ENCODE measurements at places on chromosomes 16 and 17. TPM values are rescaled to one million over a fixed set of nuclear protein-coding genes. Genes with fewer than 3 reads are reported as not detected.

Gene TPSG1
- total RNA-seq = not detected

Gene MYH8
- total RNA-seq = not detected

Gene TBC1D24
- total RNA-seq = 12.3 TPM

- DNase-seq = peak; percentile 49
These were observed 22.4 kb upstream of the SCNN1B start for GRCh38 chr16:23279721-23280153.

DNA sequence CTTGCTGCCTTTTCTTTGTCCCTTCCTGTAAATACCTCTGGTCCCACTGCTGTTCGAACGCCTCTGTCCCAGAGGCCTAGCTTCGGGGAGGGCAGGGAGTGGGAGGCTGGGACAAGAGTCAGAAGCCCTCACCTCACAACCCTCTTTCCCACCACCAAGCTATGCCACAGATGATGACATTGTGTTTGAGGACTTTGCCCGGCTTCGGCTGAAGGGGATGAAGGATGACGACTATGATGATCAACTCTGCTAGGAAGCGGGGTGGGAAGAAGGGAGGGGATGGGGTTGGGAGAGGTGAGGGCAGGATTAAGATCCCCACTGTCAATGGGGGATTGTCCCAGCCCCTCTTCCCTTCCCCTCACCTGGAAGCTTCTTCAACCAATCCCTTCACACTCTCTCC, 10.4 kb downstream of the ARRB2 start:
- no peak for DNase-seq

DNA sequence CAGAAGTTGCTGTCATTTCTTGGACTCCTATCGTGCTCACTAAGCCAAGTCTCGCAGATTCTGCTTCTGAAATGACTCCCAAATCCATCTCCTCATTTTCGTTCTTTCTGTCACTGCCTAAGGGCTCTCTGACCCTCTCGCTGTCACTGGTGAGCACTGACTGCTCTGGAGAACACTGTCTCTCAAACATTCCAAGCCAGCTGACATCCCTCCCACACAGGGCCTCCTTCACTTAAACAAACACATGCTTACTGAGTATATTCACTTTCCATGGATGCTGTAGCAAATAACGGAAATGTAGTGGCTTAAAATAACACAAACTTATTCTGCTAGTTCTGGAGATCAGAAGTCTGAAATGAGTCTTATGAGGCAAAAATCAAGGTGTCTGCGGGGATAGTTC, 18.8 kb downstream of the CACNG1 start:
- DNase-seq = no peak

- DNase-seq = peak; percentile 72
These were observed 821 bp downstream of the C16orf86 start for GRCh38 chr16:67667453-67667816.

- peak; percentile 93 for DNase-seq
These were observed 199.1 kb downstream of the KATNIP start for GRCh38 chr16:27748868-27749546.

Gene TMEM114
- total RNA-seq = not detected

DNA sequence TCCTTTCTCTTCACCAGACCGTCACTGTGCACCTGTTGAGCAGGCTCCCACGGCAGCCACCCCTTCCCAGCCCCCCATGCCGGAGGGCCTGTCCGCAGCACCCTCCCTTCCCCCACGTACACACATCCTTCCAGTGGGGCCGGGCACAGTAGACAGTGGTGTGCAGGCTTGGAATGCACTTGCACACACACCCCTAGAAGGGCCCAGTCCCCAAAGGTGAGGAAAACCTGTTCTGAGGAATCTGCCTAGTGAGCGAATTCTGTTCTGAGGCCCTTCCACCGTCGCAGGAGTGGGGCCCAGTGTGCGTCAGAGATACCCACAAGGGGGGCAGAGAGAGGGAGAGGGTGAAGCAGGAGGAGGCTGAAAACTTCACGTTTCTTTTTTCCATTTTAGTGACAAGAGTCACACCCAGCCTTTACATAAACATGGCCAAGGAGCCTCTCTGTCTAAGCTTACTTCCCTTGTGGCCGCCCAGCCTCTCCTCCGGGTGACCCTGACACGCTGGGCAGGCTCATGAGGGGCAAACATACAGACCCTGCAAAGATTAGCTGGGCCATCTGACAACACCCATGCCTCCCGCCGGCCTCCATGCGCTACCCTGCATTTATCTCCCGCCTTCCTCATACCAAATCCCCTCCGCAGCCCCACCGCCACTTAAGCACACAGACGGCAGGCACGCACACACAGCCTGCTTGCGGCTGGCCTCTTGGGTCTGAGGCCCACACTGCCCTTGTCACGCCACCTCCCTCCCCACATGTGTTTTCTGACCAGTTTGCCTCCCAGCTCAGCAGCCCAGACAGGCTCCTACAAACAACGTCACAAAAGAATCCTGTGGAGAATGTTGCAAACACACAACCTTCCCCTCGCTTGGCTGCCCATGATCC, 1.8 kb downstream of the ZBTB4 start:
- peak; percentile 68 for DNase-seq

DNA sequence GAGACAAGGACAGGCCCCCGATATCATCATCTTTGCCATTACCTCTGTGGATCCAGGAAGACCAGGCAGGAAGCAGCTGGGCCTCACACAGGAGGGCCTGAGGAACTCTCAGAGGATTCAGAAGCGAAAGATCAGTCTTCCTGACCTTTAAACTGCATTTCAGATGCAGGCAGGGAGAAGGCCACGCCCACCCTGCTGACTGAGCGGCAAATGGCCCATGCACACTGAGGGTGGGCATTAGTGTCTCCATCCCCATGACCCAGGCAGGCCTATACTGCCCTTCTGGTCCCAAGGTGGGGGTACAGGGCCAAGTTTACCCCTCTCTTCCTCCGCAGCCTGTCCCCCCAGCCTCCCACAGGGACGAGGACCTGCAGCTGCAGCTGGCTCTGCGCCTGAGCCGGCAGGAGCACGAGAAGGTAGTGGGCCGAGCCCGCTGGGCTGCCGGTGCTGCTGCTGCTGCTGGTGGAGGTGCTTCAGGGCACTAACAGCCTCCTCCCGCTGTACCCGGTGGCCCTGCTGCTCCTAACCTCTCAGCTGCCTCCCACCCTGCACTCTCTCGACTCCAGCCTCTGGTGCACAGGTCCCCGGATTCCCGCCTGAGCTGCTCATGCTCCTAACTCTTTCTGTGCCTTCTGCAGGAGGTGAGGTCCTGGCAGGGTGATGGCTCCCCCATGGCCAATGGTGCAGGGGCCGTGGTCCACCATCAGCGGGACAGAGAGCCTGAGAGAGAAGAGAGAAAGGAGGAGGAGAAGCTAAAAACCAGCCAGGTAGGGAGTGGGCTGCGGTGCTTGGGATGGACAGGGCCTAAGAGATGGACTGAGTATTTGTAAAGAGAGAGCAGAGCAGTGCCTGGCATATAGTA, 6.2 kb downstream of the EPN3 start:
- DNase-seq = no peak

Gene CYBC1
- total RNA-seq = 76.1 TPM

DNA sequence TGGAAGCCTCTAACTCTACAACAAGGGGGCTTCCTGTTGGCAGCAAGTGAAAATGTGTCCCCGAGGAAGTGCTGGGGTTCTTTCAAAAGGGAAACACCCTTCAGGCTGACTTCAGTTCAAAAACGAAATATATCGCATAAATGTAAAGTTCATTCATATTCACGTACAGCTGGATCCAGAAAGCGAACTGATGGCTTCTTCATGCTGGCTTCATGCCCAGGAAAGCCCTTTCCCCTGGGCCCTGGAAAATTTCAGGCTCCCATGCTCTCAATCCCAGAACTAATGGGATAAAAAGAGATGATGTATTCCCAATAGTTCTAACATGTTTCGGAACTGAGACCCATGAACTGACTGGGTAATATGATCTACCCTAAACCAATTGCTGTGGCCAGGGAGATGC, 104.7 kb upstream of the CDH13 start:
- DNase-seq = no peak

DNA sequence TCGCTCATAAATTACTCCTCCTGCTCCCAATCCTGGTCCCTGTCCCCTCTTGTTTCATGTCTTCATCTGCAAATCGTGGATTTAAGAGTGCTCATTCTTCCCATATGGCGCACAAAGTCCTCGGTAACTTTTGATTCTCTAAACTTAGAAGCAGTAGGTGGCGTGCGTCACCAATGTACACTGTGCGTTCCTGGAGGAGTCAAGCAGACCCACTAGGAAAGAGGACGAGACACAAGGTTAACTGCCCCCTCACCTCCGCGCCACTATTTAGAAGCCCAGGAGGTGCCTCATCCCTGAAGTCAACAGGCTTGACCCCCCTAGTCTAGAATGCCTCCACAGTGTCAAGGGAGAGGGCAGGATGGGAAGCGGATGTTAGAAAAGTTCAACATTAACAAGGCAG, 2.9 kb downstream of the SLC13A5 start:
- DNase-seq = peak; percentile 26

Measured in H7 (cell line).